ENCODE measurements at places on chromosomes 5 and 9.
A peak's percentile ranks its signal among the peaks of the same experiment; 100 is the strongest.

DNA sequence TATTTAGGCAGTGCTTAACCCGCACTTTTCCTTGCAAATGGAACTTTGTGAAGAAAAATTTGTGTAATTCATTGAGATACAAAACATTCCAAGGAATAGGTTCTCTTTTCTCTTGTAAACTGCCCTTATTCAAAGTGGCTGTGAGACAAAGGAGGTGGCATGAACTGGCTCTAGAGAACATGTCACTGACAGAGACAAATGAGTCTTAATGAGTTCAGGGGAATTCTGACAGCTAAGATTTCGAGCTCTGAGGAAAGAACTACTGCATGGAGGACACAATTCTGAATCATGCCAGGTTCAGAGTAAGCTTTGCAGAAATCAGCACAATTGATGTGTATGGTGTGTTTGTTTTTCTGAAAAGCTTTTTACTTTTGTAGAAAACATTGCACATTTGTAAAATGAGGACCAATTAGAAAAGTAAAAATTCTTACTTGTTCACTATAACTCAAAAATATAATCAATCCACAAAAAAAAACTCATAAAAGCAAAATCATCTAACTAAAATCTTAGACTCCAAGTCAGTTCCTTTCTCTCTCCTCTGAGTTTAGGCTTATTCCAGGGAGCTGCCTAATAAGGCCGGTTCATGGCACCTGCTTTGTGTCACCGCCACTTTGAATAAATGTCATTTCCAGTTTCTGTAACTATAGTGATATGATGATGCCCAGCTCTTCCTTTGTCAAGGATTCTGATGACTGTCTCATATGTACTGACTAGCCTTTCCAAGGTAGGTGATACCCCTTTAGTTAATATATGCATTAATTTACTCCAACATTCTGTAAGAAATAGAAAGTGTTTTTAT lies 163.2 kb downstream of the HCN1 start:
- no peak for DNase-seq

DNA sequence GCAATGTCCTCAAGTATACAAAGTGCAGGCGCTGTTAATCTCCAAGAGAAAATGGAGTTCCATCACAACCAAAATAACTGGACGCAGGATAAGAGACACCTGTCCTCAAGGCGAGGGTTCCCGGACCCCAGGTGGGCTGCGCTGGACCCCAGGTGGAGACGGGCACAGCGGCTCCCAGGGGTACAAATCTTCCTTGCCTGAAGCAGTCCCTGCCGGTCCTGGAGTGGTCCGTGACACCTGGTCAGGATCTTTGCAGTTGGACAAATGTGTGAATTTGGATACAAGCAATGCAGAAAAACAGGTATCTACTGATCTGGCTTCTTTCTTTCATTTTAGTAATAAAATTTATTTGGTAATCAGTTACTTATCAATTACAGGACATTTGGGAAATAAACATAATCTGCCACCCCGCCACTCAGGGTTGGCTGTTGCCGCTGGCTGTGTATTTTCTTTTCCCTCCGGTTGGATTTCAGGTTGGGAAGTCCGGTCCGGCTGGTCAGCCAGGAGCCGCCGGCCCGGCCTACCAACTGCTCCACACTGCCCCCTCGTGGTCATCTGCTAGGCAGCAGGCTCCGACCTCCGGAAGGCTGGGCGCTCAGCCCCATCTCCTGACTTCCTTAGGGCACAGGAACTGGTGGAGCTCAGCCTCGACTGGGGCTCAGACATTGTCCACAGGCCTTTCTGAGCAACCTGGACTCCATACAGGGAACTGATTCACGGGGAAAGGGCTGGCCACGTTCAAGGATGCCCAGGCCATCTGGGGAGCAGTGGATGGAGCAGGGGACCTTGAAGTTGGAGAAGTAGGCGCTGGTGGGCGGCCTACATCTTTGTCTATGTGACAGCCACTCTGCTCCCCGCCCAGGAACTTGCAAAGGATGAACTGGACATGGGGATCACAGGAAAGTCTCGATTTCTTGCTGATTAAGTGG lies 43.4 kb downstream of the NXNL2 start:
- peak; percentile 79 for DNase-seq

- no peak for DNase-seq
Measured at GRCh38 chr5:111682121-111682520, 74.9 kb downstream of the NREP start.

DNA sequence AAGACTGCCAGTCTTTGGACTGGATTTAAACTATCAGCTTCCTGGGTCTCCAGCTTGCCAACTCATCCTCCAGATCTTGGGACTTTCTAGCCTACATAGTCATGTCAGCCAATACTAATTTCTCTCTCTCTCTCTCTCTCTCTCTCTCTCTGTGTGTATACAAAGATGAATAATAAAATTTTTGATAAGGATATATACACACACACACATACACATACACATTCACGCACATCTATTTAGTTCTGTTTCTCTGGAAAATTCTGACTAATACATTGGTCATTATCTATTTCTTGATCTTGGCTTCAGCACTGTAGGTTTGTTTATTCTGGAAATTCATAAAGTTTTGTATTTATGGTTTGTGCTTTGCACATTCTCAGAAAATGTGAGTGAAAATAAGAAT lies 1606.2 kb upstream of the NUDT12 start:
- DNase-seq = no peak

GRCh38 chr5:157485340-157485739 lies 25.3 kb downstream of the NIPAL4 start:
- DNase-seq = no peak

DNA sequence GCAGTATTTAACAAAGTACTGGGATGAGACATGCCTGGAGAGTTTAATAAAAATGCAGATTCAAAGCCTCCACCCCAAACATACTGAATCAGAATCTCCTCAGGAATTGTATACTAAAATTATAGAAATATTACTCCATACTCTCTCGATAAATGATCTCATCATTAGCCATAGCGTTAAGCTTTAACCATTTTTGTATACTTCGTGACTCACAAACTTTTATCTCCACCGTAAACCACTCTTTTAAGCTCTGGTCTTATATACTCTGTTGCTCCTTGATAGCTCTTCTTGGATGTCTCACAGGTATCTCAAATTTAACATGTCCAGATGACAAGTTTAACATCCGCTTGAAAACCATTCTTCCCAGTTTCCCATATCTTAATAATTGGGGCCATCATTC lies 327.8 kb downstream of the ADGRV1 start:
- no peak for DNase-seq

DNA sequence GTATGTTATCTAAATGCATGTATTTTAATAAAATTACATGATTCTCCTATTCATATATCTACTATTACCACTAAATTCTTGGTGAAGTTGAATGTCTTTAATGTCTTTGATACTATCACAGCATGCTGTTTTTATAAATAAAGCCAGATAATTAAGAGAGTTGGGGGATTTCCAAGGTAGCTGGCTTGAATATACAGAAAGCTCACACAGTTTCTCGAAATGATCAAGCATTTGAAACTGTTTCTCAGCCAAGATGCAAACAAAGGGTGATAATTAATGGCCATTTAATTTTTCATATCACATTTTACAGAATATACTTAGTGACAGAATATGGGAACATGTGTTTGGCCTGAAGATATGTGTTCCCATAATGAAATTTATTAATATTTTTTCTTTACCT lies 145.6 kb upstream of the CDH12 start:
- DNase-seq = no peak

- DNase-seq = no peak
Measured at GRCh38 chr5:140524003-140524402, 23.5 kb upstream of the EIF4EBP3 start.

GRCh38 chr5:151772029-151772845 lies 483 bp downstream of the G3BP1 start:
- peak; percentile 77 for DNase-seq

GRCh38 chr5:178674334-178674733 lies 47.5 kb upstream of the CLK4 start:
- no peak for DNase-seq

DNA sequence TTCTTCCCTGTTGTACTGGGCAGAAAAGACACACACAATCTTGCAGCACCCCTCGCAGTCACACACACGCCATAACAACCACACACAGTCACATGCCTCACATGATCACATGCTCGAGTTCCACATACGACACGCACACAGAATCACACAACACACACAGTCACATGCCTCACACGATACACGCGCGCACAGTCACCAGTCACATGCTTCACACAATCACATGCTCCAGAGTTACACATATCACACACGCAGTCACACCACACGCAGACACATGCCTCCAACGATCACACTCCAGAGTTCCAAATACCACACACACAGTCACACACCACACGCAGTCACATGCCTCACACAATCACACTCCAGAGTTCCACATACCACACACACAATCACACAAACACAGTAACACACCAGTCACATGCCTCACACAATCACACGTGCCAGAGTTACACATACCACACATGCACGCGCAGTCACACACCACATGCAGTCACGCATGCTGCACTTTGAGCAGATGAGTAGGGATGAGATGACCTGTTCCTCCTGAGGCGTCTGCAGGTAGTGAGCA lies 49.0 kb upstream of the LRRC14B start:
- no peak for DNase-seq

DNA sequence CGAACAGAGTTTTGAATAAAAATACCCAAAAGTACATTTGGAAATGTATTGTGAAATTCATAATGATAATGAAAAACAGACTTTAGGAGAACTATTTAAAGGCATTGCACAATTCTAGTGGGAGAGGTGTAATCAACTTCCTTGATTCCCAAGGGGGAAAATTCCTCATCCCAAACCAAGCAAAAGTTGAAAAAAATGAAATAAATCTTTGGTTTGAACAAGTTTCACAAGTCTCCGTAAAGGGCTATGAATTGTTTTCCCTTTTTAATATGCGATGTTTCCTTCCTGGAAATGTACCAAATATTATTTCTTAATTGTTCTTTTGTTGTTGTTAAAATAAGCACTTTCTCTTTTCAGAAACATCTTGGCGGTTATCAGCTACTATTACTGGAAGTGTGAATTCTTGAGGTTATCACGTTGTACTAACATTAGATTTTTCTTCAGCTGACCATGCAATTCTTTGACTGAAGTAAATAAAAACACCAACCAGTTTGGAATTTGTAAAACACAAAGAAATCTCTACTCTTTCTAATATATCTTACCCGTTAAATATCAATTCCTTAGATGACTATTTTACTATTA lies 59.3 kb downstream of the SVEP1 start:
- DNase-seq = no peak

DNA sequence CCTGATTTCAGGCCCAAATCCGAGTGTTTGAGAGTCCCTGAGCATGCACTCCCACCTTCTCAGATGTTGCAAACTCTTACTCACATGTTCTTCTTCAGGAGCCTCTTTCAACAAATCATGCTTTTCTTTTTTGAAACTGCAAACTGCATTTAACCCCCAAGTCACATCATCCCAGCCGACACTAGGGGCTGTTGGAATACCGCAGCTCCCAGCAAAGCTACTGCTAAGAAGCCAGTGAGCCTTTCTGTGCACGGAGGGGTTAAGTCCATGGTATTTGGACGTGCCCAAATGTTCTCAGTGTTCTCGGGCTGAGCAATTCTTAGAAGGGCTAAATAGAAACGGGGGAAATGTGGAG lies 282.9 kb downstream of the NFIB start:
- no peak for DNase-seq

GRCh38 chr5:59178071-59178470 lies 595.2 kb downstream of the RAB3C start:
- no peak for DNase-seq

DNA sequence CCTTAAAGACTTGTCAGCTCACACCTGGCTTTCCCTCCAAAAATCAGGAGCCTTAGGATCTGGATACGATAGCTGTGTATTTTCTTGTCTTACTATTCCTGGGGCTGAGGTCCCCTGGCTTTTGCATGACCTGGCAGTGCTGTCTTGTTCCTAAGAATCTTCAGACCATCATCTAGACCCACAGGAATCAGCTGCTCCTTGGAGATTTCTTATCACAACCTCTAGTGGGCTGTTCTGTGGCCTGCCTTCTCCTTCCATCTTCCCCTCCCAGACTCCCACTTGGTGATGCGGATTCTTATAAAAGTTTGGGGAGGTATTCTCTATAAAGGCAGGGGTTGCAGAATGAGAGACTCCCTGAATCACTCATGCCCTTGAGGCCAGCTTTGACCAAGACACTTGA lies 21.4 kb downstream of the LCP2 start:
- DNase-seq = no peak

- DNase-seq = no peak
Measured at GRCh38 chr5:107744418-107745330, 73.9 kb upstream of the EFNA5 start.

DNA sequence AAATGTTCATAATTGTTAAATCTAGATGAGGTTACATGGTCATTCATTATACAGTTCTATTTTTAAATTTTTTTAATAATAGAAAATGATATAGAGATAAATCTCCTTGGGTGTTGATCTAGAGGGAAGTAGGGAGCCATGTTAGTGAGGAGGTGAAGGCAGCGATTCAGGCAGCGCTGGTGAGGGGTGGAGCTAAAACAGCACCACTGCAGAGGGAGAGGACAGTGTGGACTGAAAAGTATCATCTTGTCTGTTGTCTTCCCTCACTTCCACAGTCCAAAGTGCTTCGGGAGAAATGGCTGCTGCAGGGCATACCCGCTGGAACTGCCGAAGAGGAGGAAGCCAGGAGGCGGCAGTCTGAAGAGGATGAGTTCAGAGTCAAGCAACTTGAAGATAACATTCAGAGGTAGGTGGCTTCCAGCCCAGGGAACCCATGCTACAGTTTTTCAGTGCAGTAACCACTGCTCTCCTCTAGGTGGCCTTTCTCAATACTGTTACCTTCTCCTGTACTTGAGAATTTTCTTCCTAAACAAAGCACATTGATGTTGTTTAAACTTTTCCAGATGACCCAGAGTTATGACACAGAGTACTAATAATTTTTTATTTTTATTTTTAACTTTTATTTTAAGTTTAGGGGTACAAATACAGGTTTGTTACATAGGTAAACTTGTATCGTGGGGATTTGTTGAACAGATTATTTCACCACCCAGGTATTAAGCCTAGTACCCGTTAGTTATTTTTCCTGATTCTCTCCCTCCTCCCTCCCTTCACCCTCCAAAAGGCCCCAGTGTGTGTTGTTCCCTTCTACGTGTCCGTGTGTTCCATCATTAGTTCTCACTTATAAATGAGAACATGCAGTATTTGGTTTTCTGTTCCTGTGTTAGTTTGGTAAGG lies 100.5 kb downstream of the PALM2AKAP2 start:
- no peak for DNase-seq

DNA sequence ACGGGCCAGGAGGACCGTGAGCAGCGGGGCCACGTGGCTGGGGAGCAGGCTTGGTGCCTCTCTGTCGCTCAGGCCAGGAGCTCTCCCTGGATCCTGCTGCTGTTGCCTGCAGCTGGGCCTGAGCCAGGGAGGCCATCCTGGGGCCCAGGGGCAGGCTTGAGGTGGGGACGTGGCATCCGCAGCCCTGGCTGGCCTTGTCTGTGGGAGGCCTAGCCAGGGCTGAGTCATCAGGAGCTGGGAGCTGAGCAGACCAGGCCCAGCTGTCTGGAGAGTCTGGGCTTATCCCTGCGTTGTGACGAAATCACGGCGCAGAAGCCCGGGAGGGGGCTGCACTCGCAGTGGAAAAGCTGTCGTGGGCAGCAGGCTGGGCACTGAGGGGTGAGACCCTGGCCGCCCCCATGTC lies 138.8 kb upstream of the COL5A1 start:
- no peak for DNase-seq
